ENCODE measurements at places on chromosomes 1 and 21. TPM values are rescaled to one million over a fixed set of nuclear protein-coding genes. Genes with fewer than 3 reads are reported as not detected.

DNA sequence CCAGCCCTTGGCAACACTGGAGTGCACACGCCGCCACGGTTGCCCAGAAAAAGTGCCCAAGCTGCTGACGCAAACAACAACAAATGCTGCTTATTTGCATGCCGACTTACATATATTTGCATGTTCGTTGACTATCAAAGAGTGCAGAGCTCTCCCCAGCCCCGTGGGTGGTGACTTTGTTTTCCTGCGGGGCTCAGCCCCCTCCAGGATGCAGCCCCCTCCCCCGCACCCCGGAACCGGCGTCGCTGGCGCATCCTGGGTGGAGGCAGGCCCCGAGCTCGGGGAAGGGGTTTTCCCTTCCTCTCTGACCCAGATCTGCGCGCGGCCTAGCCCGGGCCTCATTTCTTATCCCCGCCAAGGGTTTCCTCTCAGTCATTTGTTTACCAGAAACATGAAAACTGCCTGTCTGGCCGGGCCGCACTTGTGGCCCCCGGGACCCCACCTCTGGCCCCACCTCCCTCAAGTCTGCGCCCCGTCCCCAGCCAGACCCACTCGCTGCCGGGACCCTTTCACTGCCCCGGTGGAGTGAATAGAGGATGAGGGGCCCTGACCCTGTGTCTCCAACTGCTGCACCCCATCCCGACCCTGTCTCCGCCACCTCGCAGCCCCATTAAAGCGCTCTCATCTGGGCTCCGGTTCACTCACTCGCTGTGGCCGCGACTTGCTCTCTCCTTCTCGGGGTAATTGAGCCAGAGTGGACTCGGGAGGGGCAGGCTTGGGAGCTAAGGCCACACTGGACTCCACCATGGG lies 5.5 kb downstream of the TNFRSF25 start:
- H3K27me3 ChIP-seq = no peaks in the 10 kb centered on the region
- no peaks in the 10 kb centered on the region for H3K36me3 ChIP-seq

DNA sequence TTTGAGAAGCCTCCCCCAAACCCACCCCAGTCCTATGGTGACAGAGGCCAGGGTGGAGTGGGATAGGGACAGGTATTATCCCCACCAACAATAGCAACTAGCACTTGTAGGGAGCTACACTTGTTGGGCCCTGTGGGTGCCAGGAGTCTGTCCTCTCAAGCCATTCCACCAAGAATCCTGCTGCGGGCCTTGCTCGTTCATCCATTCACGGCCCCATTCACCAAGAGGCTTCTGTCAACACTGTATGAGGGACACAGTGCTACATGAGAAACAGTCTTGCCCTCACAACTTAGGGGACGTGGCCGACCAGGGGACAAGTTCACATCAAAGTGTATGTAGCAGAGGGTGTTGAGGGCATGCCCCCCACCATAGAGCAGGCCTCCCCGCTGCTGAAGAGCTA lies 18.9 kb downstream of the SHISA4 start:
- peaks cover 57% of the 10 kb centered on the region for H3K4me1 ChIP-seq
- no peaks in the 10 kb centered on the region for H3K36me3 ChIP-seq
- H3K27ac ChIP-seq = peak overlapping the region; percentile 96
- DNase-seq = peak; percentile 75
- H3K27me3 ChIP-seq = no peaks in the 10 kb centered on the region

DNA sequence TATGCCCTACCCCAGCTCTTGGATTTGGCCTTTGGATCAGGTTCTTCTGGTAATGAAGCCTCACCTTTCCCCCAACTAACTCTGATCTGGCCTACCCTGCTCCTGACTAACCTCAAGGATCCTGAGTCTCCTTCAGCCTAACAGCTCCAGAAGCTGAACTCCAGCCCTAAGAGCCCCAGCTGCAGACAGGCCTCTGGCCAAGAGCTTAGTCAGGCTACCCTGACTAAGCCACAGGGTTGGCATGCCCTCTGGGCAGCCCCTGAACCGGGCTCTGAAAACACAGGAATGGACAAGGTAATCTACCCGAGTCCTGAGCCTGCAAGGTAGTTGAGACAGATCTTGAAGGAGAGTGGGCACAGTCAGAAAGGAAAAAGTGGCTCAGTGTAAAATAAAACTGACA lies 29.4 kb downstream of the COA7 start:
- no peaks in the 10 kb centered on the region for H3K36me3 ChIP-seq
- no peak for DNase-seq
- H3K27me3 ChIP-seq = no peaks in the 10 kb centered on the region
- no peak overlapping the region for H3K27ac ChIP-seq

- DNase-seq = peak; percentile 32
- peak overlapping the region; percentile 75 for H3K27ac ChIP-seq
- H3K4me3 ChIP-seq = no peak overlapping the region
- peaks cover 23% of the 10 kb centered on the region for H3K4me1 ChIP-seq
These were observed 224.0 kb downstream of the FGGY start for GRCh38 chr1:59520827-59521418.

GRCh38 chr1:194929357-194929756 lies 1678.9 kb downstream of the KCNT2 start:
- no peak overlapping the region for H3K27ac ChIP-seq
- no peak for DNase-seq
- H3K4me3 ChIP-seq = no peak overlapping the region
- no peaks in the 10 kb centered on the region for H3K27me3 ChIP-seq
- H3K36me3 ChIP-seq = no peaks in the 10 kb centered on the region
- no peaks in the 10 kb centered on the region for H3K4me1 ChIP-seq

GRCh38 chr1:16092097-16092922 lies 18.9 kb upstream of the FAM131C start:
- no peak overlapping the region for H3K27ac ChIP-seq
- no peaks in the 10 kb centered on the region for H3K4me1 ChIP-seq
- H3K4me3 ChIP-seq = no peak overlapping the region
- no peak for DNase-seq

DNA sequence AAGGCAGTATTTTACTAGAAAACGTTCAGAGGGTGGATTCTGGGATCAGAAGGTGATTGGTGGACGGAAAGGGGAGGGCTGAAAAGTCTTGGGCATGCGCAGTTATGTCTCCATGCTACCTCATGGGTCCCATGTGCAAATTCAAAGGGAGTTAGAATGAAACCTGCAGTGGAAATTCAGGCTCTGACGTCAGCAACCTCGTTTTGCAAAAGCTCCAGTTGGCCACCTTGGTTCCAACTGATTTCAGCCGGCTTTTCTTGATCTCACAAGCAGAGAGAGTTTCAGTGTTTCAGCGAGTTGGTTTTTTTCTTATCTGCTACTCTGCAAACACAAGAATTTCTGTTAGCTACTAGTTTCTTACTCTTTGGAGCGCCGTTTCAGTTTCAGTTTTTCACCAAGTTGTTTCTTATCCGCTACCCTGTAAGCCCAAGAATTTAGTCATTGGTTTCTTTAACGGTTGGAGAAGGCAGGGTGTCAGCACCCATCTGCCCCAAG lies 69.8 kb upstream of the PGBD5 start:
- DNase-seq = no peak
- H3K27ac ChIP-seq = no peak overlapping the region
- H3K4me3 ChIP-seq = no peak overlapping the region
- no peaks in the 10 kb centered on the region for H3K4me1 ChIP-seq
- no peaks in the 10 kb centered on the region for H3K36me3 ChIP-seq
- no peaks in the 10 kb centered on the region for H3K27me3 ChIP-seq

DNA sequence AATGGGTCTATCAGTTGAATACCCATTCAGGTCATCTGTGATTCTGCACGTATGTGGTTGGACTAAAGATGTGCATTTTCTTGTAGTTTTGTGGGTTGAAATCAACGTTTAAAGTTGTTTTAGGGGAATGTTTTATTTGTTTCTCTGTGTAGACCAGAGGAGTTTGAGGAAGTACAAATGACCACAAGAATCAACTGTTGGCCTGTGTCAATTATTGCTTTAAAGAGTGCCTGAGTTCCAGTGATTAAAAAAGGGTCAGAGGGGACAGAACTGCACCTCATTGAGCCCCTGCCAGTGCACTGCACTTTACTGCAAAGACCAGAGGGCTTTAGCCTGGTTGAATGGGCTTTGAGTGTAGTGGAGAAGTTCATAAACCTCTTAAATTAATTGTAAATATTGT lies 190.3 kb downstream of the VPS13D start:
- H3K4me1 ChIP-seq = peaks cover 30% of the 10 kb centered on the region
- H3K36me3 ChIP-seq = peaks cover 18% of the 10 kb centered on the region
- H3K4me3 ChIP-seq = no peak overlapping the region
- H3K27me3 ChIP-seq = no peaks in the 10 kb centered on the region

DNA sequence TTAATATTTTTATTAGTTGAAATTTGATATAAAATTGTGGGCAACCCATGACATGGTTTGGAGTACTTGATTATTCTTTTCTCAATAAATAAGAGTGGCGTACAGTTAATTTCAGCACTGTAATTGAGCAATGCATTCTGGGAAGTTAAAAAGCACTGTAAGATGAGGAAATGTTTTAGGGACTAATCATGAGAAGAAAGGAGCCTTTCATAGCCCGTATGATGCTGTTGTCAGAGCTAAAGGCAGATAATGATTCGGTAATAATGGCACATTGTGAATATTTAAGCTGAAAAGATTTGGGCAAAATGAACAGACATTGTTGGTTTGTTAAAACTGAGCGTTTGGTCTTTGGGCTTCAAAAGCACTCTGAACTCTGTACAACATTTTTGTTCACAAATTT lies 139.3 kb downstream of the NFIA start:
- H3K36me3 ChIP-seq = no peaks in the 10 kb centered on the region
- H3K27ac ChIP-seq = no peak overlapping the region
- H3K4me1 ChIP-seq = peaks cover 21% of the 10 kb centered on the region
- no peak overlapping the region for H3K4me3 ChIP-seq
- no peak for DNase-seq
- no peaks in the 10 kb centered on the region for H3K27me3 ChIP-seq

DNA sequence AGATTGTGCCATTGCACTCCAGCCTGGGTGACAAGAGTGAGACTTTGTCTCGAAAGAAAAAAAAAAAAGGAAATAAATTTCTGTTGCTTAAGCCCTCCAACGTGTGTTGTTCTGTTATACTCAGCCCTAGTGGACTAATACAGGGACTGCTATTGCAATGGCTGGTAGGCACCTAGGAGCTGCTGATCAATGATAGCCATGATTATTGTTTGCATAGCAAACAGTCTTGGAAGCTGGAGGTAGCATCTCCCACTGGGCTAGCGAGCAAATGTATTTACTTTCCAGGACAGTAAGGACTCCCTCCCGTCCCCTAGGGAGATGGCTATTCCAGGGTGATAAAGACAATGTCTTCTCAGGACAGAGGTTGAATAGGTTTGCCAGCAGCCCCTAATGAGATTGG lies 13.5 kb upstream of the TNFRSF8 start:
- no peaks in the 10 kb centered on the region for H3K4me1 ChIP-seq
- no peaks in the 10 kb centered on the region for H3K27me3 ChIP-seq
- DNase-seq = no peak
- no peak overlapping the region for H3K4me3 ChIP-seq

GRCh38 chr21:37450445-37450941 lies 83.9 kb downstream of the DYRK1A start:
- no peak overlapping the region for H3K27ac ChIP-seq
- no peaks in the 10 kb centered on the region for H3K36me3 ChIP-seq
- DNase-seq = no peak
- H3K4me3 ChIP-seq = no peak overlapping the region

DNA sequence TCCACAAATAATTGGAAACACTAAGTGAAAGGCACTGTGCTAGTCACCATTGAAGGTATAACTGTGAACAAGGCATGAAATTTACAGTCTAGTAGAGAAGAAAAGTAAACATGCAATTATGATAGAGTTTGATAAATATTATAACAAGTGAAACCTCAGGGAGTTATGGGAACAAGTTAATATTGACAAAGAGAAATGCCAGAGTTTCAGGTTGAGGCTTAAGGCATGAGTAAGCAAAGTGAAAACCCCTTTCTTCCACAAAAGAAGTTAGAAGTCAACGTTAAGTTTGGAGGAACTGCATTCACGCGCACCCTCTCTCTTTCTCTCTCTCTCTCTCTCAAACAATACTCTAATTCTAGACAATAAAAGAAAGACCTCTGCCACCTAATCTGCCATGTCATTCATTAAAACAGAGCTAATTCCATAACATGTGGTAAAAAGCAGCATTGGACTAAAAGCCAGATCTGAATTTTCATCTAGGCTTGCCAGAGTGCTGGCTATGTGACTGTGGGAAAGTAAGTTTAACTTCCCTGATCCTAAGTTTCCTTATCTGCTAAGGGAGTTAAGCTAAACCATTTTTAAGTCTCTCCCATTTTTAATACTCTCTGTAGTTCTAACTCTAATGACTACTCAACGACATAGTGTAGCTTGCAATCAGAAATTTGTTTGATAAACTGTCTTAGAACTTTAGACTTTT lies 22.0 kb downstream of the SLC44A5 start:
- H3K4me3 ChIP-seq = no peak overlapping the region
- H3K36me3 ChIP-seq = no peaks in the 10 kb centered on the region
- DNase-seq = no peak
- H3K4me1 ChIP-seq = no peaks in the 10 kb centered on the region
- H3K27me3 ChIP-seq = no peaks in the 10 kb centered on the region

- H3K27ac ChIP-seq = peak overlapping the region; percentile 91
These were observed 14.0 kb downstream of the ETS2 start for GRCh38 chr21:38819719-38820159.

DNA sequence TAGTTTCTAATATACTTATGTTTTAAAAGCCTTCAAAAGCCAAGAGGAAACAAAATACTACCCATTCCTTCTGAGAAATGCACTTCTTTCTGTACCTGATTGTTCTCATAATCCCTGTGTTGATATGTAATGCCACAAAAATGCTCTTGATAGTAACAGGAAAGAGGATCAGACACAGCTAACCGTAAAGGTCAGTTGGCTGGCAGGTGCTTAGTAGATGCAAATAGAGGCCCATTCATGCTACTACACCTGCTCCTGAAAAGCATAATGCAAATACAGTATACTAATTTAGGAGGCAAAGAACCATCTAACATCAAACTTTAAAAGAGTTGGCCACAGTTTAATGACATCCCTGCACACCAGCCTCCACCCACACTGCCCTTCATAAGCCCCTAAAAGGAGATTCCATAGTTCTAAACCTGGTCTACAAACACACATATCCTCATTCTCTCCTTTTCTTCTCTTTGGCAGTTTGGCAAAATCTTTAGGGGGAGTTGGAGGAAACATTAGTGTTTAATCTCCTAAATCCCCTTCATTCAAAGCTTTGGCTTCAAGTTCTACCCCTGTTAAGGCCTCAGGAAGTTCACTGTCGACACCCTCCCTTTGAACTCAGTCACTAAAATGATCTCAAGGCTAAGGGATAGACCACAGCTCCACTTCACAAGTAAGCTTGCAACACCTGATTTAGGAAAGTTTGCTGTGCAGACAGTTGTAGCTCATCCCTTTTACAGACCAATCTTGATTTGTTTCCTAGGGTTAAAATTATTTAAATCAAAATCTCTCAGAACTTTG lies 2.9 kb upstream of the CD46 start:
- H3K27me3 ChIP-seq = no peaks in the 10 kb centered on the region
- no peaks in the 10 kb centered on the region for H3K36me3 ChIP-seq
- H3K4me1 ChIP-seq = peaks cover 29% of the 10 kb centered on the region
- DNase-seq = no peak
- no peak overlapping the region for H3K4me3 ChIP-seq

- no peak overlapping the region for H3K4me3 ChIP-seq
- no peaks in the 10 kb centered on the region for H3K27me3 ChIP-seq
- no peak overlapping the region for H3K27ac ChIP-seq
- no peaks in the 10 kb centered on the region for H3K36me3 ChIP-seq
These were observed 241.3 kb downstream of the KCNT2 start for GRCh38 chr1:196366817-196367495.

- peaks cover 11% of the 10 kb centered on the region for H3K36me3 ChIP-seq
- H3K27ac ChIP-seq = no peak overlapping the region
- DNase-seq = no peak
- H3K4me3 ChIP-seq = no peak overlapping the region
- no peaks in the 10 kb centered on the region for H3K27me3 ChIP-seq
- H3K4me1 ChIP-seq = no peaks in the 10 kb centered on the region
These were observed 15.7 kb downstream of the IFNAR2 start for GRCh38 chr21:33245289-33245918.

PPIE gene
- 51.9 TPM for total RNA-seq

PTGFRN gene
- total RNA-seq = 26.0 TPM

CXADR gene
- 61.4 TPM for total RNA-seq

FAM151A gene
- total RNA-seq = not detected

TRIM17 gene
- 2.8 TPM for total RNA-seq

FCRL5 gene
- total RNA-seq = 1.2 TPM

GLIS1 gene
- total RNA-seq = not detected
